Stimulated activated memory B cell treated with anti-CD40 and anti-IgM and Interleukin-4, amounts not matched to agents 10 μg/mL and 1 μg/mL and 100 μg/mL, for 72 hours (primary cell): ENCODE measurements at places on chromosomes 13 and 19.
A peak's percentile ranks its signal among the peaks of the same experiment; 100 is the strongest.

DNA sequence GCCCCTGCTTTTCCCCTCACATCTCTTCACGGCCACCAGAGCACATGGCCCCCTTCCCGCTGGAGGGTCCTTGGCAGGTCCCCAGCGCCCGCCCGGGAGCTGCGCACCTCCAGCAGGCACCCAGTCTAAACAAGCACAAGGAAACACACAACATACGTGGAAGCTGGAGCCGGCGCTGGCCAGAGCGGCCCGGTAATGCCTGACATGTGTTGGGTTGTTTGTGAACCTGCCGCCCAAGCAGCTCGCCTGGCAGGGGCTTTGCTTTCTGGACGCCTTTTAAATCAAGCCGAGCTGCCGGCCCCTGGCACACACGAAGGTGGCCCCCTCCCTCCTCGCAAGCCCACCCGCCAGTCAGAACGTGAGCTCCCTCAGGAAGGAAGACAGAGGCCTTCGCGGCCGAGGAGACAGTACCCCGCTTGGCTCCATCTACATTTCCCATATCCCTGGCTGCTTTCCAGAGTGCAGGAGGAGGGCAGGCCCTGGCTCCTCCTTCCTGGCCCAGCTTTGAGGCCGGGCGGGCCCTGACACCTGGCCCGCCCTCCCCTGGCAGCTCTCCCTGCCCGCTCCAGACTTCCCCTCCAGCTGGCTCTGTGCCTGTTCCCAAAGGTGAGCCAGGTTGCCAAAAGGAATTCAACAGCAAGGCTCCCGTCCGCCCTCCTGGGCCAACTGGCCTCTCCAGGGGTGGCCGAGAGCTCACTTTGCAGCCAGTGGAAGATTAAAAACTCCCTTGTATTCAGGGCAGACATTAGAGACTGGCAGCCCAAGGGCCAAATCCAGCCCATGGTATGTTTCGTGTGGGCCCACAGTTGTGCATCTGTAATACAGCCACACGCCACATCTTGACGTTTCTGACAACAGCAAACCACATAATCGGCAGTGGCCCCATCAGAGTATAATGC, 28.7 kb downstream of the COMP start:
- peaks cover 12% of the 10 kb centered on the region for H3K4me1 ChIP-seq
- H3K4me3 ChIP-seq, result no peak overlapping the region
- H3K36me3 ChIP-seq, result no peaks in the 10 kb centered on the region
- no peak overlapping the region for H3K27ac ChIP-seq
- H3K27me3 ChIP-seq, result no peaks in the 10 kb centered on the region

DNA sequence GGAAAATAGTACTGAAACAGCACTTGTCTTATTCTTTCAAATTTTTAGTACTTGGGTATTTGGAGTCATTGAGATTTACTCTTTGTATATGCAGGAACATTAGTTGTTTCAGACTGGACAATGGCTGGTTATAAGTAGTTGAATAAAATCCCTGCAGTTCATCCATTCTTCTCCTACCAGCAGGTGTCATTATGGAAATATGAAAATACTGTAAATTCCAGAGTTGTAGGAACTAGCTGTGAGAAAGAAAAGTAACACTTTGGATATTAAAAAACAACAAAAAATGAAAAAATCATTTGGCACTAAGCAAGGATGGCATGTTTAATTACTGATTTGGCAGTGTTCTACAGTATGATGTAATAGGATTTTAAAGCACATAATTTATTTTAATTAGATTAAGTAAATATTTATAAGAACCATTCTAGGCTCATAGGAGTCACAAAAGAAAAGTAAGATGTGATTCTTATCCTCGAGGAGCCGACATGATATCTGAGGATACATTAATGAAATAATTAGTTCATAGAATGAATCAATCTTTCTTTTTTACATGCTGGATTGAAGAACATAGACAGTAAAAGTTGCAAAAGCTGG, 155.3 kb downstream of the KCNRG start:
- peaks cover 6% of the 10 kb centered on the region for H3K4me1 ChIP-seq
- H3K27me3 ChIP-seq, result no peaks in the 10 kb centered on the region
- H3K36me3 ChIP-seq, result no peaks in the 10 kb centered on the region
- no peak overlapping the region for H3K4me3 ChIP-seq
- ATAC-seq, result no peak
- H3K27ac ChIP-seq, result no peak overlapping the region

DNA sequence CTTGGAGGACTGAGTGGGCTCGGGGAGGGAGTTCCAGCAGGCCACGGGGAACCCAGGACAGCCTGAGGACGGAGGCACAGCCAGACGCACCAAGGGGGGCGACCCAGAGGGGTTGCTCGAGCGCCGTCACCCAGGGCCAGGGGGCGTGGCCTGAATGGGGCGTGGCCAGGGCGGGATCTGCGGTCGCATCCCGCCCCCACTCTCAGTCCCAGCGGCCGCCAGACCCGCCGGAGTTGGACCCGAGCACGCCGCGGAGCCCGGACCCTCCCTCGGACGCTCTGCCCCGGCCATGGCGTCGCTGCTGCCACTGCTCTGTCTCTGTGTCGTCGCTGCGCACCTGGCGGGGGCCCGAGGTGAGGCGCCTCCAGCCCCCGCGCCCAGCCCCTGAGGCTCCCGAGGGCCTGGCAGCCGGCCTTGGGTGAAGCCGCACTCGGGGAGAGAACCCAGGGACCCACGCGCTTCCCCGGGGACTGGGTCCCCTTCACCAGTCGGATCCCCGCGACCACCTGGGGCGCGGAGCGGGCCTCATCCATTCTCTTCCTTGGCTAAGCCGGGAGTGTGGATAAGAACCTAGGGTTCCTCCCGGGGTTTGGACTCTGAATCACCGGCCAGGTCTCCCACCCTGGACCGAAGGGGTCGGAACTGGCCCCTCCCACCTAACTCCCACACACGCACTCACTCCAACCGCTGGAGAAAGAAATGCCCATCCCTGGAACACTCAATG, at the start of gene CILP2:
Gene CILP2, plus strand, starts transcription at position 205 of the 724 bp plus-strand sequence. Its CDS starts 85 bp downstream, at position 290.
- ATAC-seq, result peak; percentile 18
- H3K27ac ChIP-seq, result peak within 1 kb of the TSS; percentile 37
- H3K4me1 ChIP-seq, result peaks cover 34% of the 10 kb centered on the region
- peaks cover 45% of the 10 kb centered on the region for H3K27me3 ChIP-seq

DNA sequence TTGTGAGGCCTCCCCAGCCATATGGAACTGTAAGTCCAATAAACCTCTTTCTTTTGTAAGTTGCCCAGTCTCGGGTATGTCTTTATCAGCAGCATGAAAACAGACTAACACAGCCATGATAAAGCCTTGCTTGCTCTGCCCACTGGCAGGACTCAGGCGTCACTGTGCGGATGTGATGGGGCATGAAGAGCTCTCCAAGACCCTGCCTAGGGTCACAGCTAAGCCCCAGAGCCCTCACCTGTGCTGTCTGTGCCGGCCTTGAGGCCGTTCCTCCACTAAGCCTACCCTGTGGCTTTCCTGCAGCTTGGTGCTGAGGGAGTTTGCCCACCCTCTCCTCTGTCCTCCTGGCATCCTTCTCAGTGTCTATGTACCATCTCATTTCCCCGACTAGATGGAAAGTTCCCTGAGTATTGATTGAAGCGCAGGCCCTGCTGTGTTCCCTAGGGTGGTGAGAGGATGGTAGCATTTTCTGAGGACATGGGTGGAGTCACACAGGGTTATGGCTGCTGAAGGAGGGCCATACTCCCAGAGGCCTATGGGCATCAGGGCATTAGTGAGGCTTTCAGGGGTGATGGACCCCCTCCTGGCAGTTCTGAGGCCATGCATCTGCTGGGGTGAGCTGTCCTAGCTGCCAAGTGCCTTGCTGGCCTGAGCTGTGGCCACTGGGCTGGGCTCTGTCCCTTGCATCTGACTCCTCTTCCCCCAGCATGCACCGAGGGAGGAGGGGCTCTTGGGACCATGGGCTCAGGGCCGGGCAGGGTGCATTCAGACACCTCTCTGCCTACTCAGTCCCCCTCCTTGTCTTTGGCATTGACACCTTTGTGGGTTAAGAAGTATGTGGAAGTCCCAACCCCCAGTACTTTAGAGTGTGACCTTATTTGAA, 75.3 kb downstream of the TEX29 start:
- no peak overlapping the region for H3K27ac ChIP-seq
- H3K4me1 ChIP-seq, result no peaks in the 10 kb centered on the region
- H3K4me3 ChIP-seq, result no peak overlapping the region
- no peaks in the 10 kb centered on the region for H3K36me3 ChIP-seq

GRCh38 chr19:19482809-19483596, 32.3 kb downstream of the TSSK6 start:
- peaks cover 18% of the 10 kb centered on the region for H3K36me3 ChIP-seq
- peaks cover 70% of the 10 kb centered on the region for H3K4me1 ChIP-seq
- ATAC-seq, result no peak
- H3K27me3 ChIP-seq, result no peaks in the 10 kb centered on the region
- H3K4me3 ChIP-seq, result no peak overlapping the region

- H3K4me1 ChIP-seq, result no peaks in the 10 kb centered on the region
- H3K27ac ChIP-seq, result no peak overlapping the region
- H3K4me3 ChIP-seq, result no peak overlapping the region
- H3K36me3 ChIP-seq, result no peaks in the 10 kb centered on the region
These were observed 960.0 kb upstream of the PCDH20 start for GRCh38 chr13:62375653-62376052.

DNA sequence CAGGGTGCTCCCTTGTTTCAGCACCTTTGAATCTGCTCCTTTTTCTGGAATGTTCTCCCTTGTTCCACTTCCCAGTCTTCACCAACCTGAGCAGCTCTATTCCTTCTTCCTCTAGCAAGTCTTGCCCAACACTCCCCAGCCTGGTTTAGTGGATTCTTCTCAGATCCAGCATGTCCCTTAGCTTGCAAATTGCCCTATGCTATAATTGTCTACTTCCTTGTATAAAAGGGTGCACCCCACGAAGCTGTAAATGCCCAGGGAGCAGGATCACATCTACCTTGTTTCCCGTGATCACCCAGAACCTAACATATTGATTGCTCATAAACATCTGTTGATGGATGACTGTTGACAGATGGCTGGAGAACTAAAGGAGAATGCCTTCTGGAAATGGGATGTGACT, 93.2 kb upstream of the C1QTNF9B start:
- H3K36me3 ChIP-seq, result no peaks in the 10 kb centered on the region
- H3K27ac ChIP-seq, result no peak overlapping the region
